ENCODE measurements at places on chromosomes 2 and 18.
A peak's percentile ranks its signal among the peaks of the same experiment; 100 is the strongest.

DNA sequence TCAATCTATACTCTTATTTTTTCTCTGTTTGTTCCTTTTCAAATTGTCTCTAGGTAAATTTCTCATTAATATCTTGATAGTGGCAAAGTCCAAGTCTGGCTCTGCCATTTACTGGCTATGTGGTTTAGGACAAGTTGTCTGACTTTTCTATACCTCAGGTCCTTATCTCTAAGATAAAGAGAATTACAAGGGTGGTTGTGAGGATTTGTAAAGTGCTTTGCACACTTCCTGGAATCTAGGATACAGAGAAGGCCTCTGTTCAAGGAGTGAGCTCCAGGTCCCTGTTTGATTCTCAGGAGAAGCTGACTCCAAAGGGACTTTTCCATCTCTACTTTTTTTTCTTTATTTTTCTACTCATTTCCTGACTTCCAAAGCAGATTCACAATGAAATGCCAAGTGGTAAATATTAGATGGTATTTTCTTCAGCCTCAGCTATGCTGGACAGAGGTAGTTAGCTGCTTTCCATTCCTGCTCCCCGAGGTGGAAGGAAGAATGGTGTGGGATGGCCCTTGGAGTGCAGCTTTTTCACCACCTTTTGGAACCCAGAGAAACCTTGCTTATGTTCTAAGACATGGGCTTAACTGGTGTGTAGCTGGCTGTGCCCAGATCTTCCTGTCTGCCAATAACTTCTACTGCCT lies 90.5 kb downstream of the GALNT1 start:
- DNase-seq = no peak

DNA sequence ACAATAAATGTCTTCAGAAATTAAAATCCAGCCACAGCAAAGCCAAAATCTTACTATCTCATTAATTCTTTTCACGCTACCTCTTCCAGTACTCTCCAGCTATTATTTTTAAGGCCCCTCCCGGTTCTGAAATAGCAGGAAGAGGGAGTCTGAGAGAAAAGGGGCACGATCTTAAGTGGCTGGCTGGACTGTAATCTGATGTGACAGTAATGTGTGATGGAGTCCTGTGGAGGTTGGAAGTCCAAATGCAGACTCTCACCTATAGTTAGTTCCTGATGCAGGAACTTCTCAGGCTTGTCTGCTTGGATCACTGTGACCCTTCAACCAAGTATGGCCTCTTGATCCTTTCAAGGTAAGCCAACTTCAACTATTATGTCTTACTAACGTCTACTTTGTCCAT lies 43.2 kb downstream of the SMAD2 start:
- no peak for DNase-seq

DNA sequence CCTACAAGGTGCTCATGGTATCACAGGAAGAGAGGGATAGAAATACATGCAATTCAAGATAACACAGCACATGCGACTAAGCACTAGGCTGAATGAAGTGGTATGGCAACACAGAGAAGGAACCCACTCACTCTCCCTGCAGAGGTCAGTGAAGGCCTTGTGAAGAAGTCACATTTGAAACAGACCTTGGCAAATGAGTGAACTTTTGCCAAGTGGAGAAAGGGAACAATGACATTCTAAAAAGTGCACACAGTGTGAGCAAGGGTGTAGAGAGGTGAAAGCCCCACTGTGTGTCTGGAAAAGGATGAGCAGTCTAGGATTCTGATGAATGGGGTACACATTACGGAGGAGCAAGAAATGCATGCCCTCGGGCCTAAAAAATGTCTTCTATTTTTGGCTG lies 23.3 kb downstream of the KLF7 start:
- DNase-seq = no peak

GRCh38 chr18:13568443-13569392 lies 157.6 kb downstream of the FAM210A start:
- DNase-seq = no peak

- DNase-seq = no peak
These were observed 14.0 kb downstream of the FER1L5 start for GRCh38 chr2:96656540-96656939.

DNA sequence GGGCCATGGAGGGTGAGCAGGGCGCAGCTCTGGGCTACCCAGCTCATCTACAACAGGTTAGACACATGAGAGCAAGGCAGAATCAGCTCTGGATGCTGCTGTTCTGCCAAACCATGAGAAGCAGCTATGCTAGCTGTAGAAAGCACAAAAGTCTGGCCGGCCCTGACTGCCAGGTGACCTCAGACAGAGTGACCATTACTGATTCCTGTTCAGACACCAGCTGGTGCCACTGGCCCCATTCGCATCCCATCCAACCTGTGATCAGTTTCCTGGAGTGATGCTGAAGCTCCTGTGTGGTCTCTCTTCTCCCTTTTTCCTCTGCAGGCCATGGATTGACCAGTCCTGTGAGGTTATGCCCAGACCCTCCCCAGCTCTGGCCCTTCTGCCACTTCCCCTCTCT lies 14.3 kb downstream of the RBMS1 start:
- DNase-seq = no peak

DNA sequence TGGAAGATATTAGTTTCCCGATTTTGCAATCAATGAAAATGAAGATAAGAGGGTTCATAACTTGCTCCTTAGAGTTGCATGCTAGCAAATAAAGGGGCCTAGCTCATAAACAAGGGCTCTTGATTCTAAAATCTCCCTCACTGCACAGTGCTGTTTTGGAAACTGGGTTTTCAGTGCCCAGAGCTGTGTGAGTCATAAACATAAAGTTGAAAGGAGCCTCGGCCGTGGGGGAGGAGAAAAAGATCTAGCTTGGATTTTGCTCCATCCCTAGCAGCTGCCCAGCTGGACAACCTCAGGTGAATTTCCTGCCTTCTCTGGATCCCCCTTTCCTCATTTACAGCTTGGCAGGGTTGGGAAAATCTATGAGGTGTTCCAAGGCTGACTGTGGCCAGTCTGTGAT lies 42.5 kb downstream of the LYPD1 start:
- no peak for DNase-seq

DNA sequence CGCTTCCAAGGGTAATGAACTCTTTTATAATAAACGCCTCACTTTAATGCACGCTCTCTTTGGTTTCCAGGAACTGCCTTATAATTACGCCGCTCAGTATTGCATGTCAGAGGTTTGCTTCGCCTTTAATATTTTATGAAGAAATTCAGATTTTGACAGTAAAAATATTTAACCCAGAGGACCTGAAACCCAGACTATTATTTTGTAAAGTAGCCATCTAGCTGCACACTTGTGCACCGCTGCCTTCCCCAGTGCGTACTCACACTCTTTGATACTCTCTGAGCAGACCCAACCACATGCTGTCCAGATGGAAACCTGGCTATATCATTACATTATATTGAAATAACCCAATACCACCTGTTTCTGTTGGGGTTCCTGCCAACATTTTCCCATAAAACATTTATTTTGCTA lies 270.1 kb downstream of the C1D start:
- DNase-seq = no peak

DNA sequence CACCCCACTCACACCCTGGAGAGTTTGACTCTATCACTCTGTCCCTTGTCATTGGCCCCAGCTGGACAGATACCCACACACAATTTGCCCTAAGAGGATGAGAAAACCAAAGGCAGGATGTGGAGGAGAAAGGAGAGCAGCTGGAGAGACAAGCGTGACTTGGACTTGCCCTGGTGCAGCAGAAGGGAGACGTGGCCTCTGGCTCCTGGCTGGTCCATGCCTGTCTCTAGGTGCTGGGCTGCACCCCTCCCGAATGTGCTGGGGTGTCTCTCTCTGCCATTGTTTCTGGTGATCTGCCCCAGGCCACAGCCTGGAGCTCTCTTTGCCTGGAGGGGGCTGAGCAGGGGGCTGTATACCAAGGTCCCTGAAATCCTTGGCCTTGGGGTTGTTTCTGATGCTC lies 88.7 kb upstream of the HDAC4 start:
- DNase-seq = no peak

DNA sequence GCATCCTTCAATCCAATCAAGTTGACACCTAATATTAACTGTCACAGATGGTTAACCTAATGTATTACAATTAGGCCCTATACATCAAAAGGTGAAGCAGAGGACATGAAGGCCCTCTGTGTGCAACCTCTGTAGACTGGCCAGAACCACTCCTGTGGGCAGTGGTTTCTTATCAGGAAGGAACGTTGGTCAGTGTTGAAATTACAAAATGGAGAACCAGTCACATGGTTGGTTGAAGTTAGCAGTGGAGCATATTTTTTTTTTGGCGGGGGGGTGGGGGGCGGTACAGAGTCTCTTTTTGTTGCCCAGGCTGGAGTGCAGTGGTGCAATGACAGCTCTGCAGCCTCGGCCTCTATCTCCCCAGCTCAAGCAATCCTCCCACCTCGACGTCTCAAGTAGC lies 19.8 kb downstream of the RNU2-63P start:
- DNase-seq = no peak

- DNase-seq = no peak
These were observed 542.1 kb downstream of the PID1 start for GRCh38 chr2:228728961-228729360.

- DNase-seq = no peak
These were observed 182.9 kb upstream of the ID2 start for GRCh38 chr2:8498994-8499393.

GRCh38 chr2:180359522-180360282 lies 352.6 kb upstream of the CWC22 start:
- no peak for DNase-seq

GRCh38 chr2:236642584-236643291 lies 73.1 kb downstream of the ACKR3 start:
- peak; percentile 19 for DNase-seq

DNA sequence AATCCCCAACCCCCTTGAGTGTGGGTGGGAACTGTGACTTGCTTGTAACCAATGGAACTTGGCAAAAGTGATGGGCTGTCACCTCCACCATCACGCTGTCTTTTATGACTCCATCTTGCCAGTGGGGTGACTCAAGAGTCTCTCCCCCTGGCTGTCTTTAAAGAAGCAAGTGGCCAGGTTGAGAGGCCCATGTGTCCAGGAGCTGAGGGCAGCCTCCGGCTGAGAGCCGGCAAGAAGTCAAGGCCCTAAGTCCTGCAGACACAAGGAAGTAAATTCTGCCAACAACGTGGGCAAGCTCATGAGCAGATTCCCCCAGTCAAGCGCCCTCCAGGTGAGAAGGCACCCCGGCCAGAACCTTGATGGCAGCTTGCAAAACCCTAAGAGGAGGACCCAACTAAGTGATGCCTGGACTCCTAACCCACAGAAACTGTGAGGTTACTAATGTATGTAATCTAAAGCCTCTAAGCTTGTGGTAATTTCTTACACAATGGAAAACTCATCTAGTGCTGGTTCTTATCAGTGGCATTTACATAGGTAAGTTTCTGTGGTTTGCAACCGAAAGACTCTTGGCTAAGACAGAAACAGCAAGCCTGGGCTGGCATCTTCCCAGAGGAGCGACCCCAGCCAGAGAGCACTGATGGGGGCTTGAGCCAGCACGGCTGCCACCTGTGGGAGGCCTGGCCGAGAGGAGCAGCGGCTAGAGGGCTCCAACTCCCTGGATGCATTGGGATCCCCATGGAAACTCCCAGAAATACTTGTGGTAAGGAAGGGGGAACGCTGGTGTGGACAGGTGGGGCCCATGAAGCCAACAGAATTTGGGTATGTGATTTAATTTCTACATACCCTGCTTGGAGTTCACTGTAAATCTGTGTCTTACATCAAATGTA lies 49.3 kb downstream of the CIB4 start:
- DNase-seq = peak; percentile 48

- DNase-seq = no peak
These were observed 325.4 kb downstream of the ERBB4 start for GRCh38 chr2:212213191-212213590.

- DNase-seq = no peak
These were observed 59.6 kb upstream of the C2orf15 start for GRCh38 chr2:99081891-99082290.

GRCh38 chr2:16141641-16141921 lies 201.2 kb downstream of the MYCN start:
- no peak for DNase-seq

- DNase-seq = no peak
These were observed 176.4 kb downstream of the ALK start for GRCh38 chr2:29744976-29745375.

DNA sequence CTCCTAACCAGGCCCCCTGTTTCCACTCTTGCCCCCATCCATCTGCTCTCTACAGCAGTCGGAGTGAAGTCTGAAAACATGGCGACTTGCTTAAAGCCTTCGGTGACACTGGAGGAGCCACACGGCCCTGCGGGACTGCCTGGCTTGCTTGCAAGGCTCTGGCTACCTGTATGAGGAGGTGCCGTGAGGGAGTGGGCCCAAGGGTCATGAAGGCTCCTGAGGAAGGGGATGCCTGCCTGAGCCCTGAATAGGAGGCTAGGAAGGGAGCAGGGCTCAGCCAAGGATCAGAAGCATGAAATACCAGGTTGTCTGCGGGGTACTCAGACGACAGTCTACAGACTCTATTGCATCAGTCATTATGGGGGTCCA lies 75.4 kb downstream of the EMX1 start:
- no peak for DNase-seq
